ENCODE measurements at places on chromosomes 4 and X. TPM values are rescaled to one million over a fixed set of nuclear protein-coding genes. Genes with fewer than 3 reads are reported as not detected.
A peak's percentile ranks its signal among the peaks of the same experiment; 100 is the strongest.

AWAT2 gene
- not detected for total RNA-seq

DNA sequence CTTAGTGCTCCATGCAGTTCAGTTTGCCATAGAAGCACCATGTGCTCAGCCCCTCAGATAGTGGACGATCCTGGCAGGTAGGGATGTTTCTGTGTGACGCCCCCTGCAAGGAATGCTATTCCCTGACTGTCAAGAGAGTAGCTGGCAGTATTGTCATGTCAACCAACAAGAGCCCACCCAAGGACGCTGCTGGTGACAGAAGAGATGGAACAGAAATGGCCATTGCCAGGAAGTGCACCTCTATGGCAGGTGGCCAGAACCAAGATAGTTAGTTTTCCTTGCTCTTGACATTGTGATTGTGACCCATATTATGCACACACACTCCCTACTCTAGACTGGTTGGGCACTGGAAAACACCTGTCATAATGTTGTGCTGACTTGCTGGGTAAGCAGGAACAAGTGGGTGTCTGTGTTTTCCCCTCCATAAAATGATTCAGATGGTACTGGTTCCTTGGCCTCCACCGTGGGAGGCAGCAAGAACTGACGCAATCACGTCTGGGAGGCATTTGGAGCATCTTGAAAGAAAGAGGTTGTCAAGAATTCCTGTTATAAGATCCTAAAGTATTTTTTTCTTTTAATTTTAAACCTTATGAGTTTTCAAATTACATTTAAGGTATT, 507.9 kb downstream of the MID1IP1 start:
- peak; percentile 12 for DNase-seq

- no peak for DNase-seq
These were observed 127.3 kb downstream of the CBR4 start for GRCh38 chr4:168882650-168883233.

GRCh38 chr4:178470996-178471784, 1029.0 kb upstream of the AGA start:
- DNase-seq = no peak

RADX gene
- 9.4 TPM for total RNA-seq

All from frontal cortex (tissue), 4 donors.